Mammary microvascular endothelial cell (primary cell): ENCODE measurements at places on chromosomes 13 and 19. TPM values are rescaled to one million over a fixed set of nuclear protein-coding genes. Genes with fewer than 3 reads are reported as not detected.

AP1M1 gene
- 141 and 157 TPM in 2 replicates for total RNA-seq

WIZ gene
- total RNA-seq = 29.8 and 32.8 TPM in 2 replicates

LMTK3 gene
- 0.05 TPM in 1 of 2 replicates, not detected in the other for total RNA-seq

TSEN34 gene
- total RNA-seq = 92.1 and 103 TPM in 2 replicates

QPCTL gene
- 14.6 and 17.1 TPM in 2 replicates for total RNA-seq

PCDH17 gene
- total RNA-seq = 2.4 and 2.9 TPM in 2 replicates

VSIG10L gene
- total RNA-seq = 0.27 and 0.39 TPM in 2 replicates
